ENCODE measurements at places on chromosomes 5 and 9. TPM values are rescaled to one million over a fixed set of nuclear protein-coding genes. Genes with fewer than 3 reads are reported as not detected.

Gene LHX2
- total RNA-seq, result not detected

Gene PCDHA3
- total RNA-seq, result under 0.01 TPM

Gene NFIB
- total RNA-seq, result 57.3 TPM

Gene PLAC8L1
- total RNA-seq, result 0.20 TPM

Gene GPBP1
- total RNA-seq, result 41.9 TPM

Gene UCK1
- total RNA-seq, result 11.0 TPM

Gene SPATA31C1
- total RNA-seq, result not detected

Gene TNFSF15
- 0.20 TPM for total RNA-seq

Measured in subcutaneous preadipocyte (primary cell).